ENCODE measurements at places on chromosomes 2 and 18.

- DNase-seq = peak; percentile 43
Measured at GRCh38 chr2:170873035-170873692, 55.9 kb upstream of the GORASP2 start.

- no peak for DNase-seq
Measured at GRCh38 chr2:28135324-28135723, 244.8 kb downstream of the BABAM2 start.

- no peak for DNase-seq
Measured at GRCh38 chr2:175097297-175097696, 70.7 kb downstream of the ATF2 start.

DNA sequence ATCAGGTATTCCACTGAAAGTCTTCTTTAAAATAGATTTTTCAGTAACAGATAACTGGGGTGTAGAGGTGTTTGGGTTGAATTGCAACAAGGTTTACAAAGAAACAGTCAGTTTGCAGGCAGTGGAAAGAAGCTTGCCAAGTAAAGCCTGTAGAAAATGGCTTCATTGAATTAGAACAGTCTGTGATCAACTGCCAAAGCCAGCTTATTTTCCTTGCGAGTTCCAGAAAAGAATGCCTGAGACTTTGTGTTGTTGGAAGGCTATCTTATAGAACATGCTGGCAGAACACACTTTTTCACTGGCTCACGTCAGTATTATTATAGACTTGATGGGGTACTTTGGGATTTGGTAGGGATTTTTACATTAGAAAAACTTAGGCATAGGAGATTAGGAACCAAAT is 601.0 kb downstream of the XIRP2 start:
- no peak for DNase-seq

DNA sequence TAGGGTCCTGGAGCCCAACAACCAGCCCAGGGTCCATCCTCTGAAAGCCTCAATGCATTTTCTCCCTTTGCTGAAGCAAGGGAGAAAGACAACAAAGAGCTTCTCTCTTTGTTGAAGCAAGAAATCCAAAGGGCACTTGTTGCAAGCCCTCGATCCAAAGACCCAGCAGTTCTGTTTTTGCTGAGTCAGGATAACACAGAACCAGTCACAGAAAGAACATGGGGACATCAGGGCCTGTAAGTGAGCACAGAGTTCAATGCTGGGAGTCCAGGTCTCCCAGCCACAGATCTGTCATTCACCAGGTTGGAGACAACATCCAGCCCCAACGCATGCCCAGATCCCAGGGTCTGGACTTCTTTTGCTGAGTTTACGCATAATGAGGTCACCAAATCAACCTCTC is 315.8 kb upstream of the KLHL29 start:
- DNase-seq = no peak

- peak; percentile 10 for DNase-seq
Measured at GRCh38 chr2:238970553-238971081, 122.7 kb downstream of the TWIST2 start.

DNA sequence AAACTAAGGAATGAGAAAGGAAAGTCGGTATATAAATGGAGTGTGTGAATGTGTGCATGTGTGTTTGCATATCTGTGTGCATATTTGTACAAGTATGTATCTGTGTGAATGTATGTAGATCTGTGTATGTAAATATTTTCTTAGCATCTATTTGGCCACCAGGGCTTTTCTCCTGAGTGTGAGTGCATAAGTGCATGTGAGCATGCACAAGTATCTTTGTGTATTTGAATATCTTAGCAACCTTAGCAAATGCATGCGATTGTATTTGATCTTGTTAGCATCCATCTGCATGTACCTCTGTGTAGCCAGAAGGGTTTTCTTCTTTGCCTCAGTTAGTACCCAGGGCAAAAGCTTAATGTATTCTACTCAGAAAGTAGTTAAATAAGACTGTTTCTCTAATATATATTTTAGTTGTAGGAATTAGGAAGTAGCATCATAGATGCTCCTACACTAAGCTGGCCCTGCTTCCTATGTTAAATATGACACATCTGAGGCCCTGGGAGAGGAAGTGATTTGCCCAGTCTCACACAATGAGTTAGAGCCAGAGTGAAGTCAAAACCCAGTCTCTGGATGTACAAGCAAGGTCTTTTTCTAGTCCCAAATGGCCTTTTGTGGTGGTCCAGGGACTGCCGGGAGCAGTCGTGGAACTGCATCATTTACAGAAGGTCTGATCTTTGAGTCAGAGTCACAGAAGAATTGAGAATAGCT is 9.2 kb downstream of the FKBP1B start:
- DNase-seq = no peak

DNA sequence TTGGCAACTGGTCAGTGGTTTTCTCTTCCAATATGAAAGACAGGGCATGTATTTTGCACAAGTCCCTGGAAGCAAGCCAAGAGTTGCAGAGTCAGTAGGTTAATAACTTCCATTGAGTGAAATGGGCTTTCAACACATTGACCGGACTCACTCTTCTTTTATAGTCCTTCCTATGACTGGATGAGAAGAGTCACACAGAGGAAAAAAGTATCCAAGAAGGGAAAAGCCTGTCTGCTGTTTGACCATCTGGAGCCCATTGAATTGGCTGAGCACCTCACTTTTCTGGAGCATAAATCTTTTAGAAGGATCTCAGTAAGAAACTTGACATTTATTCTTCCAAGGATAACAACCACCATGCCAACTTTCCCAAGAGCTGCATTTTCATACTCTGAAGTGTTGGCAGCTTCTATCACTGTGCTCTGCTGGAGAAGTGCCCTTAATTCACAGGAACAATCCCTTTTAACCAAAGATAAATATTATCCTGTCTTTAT is 45.4 kb downstream of the RASGRP3 start:
- no peak for DNase-seq

GRCh38 chr18:46071653-46072375 is at the start of gene PSTPIP2:
PSTPIP2 (minus strand) TSS chr18:46072260; CDS start chr18:46072188, 72 bp downstream.
- peak; percentile 42 for DNase-seq

- no peak for DNase-seq
Measured at GRCh38 chr2:98013407-98014042, 17.8 kb upstream of the TMEM131 start.
